ENCODE measurements at places on chromosomes 16 and 17.

- DNase-seq = no peak
Measured at GRCh38 chr16:79792664-79793351, 192.3 kb upstream of the MAF start.

- no peak for DNase-seq
Measured at GRCh38 chr17:48543107-48543853, 1.6 kb downstream of the HOXB2 start.

DNA sequence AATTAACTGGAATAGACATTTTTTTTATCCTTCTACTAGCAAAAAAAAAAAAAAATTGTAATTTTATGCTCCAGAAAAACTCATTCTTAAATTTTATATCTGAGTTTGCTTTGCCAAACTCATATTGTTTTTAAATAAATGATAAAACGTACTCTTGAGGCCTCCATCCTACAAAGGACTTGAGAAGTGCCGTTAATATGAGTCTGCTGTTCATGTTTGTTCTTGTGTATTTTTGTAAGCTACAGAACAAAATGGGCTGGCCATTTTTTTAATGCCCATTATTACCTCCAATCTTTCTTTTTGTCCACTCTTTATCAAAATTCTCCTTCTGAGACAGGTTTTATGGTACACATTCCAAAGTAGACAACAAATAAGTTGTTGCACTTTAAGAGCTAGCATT, 643.5 kb upstream of the SOX9 start:
- no peak for DNase-seq

DNA sequence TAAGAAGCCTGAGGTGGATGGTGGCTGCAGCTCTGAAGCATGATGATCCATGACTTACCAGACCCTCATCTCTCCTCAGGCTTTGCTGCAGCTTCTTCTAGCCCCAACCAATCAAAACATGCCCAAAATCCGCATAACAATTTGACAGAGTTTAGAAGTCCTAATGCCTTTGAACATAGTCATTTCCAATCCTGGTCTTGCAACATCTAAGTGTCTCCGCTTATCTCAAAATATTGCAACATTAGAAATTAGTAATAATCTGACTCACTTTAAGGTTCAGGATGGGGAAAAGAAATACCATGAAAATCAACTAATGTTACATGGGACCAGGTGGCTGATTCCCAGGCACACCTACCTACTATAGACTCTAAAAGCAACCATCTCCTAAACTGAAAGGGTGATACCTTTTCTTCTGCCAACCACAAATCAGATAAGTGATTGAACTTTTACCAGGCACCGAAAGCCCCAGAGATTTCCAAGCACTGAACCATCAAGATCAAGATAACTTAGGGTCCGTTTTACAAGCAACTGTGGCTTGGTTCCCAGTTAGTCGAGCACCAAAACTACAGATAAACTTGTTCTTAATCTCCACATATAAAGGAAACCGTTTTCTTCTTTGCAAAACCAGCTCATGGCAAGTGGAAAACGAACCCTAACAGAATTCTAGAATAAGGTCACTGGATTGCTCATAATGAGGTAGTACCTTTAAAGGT, 14.0 kb downstream of the ERN1 start:
- no peak for DNase-seq

- peak; percentile 83 for DNase-seq
Measured at GRCh38 chr17:82212331-82213250, at the start of gene CCDC57. Gene CCDC57, minus strand, starts transcription at chr17:82212842. Its CDS starts 10,898 bp downstream, at chr17:82201944.

DNA sequence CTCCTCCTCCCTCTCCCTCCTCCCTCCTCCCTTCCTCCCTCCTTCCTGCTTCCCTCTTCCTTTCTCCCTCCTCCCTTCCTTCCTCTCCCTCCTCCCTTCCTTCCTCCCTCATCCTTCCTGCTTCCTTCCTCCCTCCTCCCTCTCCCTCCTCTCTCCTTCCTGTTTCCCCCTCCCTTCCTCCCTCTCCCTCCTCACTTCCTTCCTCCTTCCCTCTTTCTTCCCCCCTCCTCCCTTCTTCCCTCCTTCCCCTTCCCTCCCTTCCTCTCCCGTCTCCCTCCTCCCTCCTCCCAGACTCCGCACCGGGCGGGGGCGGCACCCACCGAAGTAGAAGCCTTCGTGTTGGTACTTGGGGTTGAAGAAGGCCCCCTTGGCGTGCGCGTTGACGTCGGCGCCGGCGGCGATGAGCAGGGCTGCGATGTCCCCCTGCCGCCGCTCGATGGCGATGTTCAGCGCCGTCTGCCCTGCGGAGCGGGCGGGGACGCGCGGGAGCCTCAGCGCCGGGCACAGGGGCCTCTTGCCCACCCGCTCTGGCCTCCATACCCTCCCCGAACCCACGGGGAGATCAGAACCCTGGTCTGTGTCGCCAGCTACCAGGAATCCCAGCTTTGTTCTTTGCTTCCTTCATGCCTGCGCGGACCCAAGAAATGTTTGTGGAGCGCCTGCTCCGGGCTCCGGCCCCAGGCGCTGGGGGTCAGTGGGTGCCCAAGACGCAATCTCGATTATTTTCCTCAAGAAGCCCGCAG, 22.2 kb downstream of the TRPV3 start:
- peak; percentile 53 for DNase-seq

DNA sequence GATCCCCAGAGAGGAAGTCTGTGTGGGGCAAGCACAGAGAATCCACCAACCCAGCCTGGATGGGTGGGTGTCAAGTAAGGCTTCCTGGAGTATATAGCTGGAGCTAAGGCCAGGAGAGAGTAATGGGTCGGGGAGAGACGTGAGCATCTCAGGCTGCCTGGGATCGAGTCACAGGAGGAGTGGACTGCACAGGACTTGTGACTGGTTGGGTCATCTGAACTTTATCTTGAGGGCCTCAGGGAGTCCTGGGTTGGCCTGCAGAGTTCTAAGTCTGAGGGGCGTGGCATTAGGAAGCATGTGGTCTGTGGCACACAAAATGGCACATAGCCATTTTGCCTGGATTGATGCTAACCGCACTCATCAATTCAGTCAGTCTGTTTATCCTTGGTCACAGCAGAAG, 1.5 kb downstream of the PLA2G15 start:
- peak; percentile 55 for DNase-seq

DNA sequence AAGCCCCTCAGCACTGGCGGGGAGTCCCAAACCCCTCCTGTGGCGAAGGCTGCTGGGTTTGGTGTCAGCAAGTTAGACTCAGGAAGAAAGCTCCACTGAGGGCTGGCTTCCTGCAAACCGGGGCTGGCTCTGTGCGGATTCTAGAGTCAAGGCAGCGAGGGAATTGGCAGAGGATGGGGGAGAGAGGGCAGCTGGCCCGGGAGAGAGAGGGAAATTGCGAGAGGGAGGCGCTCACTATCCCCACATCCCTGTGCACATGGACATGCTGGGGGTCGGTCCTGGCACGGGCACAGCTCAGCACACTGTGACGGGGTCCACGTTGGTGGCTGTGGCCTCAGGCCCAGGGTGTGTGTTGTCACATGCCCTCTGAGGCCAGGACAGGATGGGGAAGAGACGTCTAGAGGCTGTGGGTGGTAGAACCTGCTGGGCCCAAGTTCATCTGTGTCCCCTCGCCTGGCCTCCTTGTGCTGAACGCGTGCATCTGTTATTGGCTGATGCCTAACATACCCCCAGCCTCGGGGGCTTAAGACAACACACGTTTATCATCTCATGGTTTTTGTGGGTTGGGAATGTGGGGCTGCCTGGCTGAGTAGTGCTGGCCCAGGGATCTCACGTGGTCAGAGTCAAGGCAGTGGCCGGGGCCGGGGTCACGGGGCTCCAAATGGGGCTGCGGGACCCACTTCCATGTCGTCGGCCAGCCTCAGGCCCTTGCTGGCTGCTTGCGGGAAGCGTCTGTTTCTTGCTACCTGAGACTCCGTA, 16.7 kb upstream of the JPH3 start:
- no peak for DNase-seq

- DNase-seq = peak; percentile 59
Measured at GRCh38 chr17:44842748-44843147, 4.9 kb upstream of the HIGD1B start.

DNA sequence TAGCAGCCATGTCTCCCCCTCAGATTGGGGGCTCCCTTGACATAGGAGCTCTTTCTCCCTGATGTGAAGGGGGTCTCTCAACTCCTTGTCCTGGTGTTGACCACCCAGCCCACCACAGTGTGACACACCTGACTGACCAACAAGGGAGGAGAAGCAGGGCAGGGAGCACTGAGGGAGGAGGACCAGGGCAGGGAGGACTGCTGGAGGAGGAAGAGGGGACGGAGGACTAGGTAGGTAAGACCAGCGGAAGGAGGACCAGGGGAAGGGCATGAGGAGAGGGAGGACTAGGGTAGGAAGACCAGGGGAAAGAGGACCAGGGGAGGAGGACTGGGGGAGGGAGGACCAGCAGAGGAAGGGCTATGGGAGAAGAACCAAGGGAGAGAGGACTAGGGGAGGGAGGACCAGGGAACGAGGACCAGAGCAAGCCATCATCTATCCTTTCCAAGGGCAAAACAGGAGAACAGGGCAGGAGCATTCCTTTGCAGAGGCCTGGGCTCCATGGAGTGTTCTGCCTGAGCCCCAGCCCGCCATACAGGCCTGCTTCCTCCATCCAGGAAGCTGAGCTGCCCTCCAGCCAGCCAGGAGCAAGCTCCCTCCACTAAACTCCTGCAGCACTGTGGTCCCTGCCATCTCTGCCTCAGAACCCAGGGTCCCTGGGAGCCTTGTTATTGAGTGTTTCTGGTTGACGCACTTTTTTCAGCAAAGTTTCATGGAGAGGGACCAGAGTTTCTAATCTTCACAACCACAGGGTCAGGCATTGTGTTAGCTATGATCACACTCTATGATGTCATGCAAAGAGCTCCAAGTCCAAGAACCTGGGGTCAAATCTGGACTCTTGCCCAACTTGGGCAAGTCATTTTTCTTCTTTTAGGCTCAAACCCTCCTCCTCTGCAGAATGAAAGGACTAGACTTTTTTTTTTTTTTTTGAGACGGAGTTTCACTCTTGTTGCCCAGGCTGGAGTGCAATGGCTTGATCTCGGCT, 15.4 kb upstream of the KRT17 start:
- DNase-seq = no peak

GRCh38 chr17:82278786-82279391, 5.4 kb upstream of the CSNK1D start:
- no peak for DNase-seq

DNA sequence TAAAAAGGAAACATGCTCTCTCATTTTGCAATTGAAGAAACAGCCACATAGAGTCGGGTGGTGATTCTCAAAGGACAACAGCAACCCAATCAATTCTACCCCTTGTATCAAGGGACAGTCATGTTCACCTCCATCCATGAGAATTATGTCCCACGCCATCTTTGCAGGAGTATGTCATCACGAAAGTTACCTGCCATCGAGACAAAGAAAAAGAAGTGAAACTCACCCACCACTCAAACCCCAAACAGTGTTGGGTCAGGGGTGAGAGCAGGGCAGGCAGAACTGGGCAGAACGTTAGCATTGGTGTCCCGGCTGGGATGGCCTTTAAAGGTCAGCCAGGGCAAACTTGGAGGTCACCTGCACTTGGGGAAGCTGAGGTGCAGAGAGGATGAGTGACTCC, 24.2 kb upstream of the HNF1B start:
- DNase-seq = no peak

DNA sequence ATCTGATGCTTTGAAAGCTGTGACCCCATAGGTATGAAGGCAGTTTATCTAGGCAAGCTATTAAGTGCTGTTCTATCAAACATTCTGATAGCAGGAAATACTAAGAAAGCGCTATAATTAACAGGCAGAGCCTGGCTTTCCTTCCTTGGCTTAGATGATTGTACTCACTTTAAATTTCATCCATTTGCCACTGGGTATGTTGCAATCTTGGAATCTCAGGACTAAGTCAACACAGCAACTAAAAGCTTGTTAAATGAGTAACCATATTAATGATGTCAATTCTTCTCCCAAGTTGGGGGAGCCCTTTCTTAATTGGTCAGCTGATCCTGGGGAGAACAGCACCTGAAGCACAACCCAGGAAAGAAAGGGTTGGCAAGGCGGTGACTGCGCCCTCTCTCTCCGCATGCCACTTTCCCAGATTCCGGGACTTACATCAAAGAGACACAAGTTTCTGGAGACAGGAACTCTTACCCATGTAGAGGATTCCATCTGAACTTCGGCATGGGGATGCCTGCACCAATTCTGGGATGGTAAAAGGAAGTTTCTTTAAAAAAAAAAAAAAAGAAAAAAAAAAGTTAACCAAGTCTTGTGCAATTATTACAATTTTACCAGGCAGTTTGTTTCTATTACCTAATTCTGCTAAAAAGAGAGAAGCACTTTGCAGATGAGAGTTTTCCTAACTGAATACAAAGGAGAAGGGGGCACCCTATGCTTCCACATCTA, 54.4 kb upstream of the ICAM2 start:
- DNase-seq = no peak

DNA sequence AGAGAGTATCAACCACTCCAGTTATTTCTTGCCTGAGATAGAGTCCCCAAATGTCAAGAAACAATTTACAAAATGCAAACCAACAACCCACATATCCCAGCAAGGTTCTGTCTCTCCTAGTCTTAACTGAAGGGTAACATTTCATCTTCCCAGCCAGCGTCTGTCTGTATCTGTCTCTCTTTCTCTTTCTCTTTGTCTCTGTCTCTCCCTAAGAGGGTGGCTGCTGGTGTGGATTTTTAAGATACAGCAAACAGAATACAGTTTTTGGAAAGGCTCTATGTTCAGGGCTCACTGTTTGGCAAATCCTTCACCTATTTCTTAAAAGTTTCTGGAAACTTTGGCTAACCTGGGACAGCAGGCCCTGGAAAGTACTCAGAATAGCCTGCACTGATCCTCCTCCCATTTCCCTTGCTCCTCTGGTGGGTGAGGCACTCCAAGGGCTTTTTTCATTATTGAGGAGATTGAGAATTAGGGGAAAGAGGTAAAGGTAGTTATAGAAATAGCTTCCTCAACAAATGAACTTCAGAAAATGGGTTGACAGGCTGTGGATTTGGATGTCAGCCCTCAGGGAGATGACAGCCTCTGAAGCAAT, 6.2 kb downstream of the HOXB4 start:
- DNase-seq = no peak

DNA sequence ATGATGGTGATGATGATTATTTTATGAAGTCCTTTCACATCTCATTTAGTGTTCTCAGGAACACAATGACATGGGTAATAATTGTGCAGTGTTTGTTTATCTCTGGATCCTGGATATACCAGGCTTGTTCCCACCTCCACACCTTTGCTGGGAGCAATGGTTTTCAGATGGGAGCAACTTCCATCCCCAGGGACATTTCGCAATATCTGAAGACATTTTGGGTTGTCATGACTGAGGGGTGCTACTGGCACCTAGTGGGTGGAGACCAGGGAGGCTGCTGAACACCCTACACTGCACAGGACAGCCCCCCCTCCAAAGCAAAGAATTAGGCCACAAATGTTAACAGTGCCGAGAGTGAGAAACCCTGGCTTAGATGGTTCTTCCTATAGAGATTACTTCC, 13.5 kb upstream of the SALL1 start:
- no peak for DNase-seq

DNA sequence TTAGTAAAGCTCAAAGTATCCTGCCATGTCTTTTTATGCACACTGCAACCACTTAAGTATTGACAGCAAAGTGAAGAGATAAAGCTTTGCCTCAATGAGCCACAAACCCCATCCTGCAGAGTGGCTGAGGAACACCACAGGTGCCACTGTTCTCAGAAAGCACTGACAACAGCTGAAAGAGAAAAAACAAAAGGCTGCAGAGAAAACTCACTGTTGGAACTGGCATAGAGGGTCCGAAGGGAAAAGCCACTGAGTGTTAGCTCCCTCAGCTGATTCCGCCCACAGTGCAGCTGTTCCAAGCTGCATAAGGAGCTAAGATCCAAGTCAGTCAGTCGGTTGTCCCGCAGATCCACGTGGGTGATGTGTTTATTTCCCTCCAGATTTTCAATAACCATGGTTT, 48.3 kb downstream of the PHLPP2 start:
- DNase-seq = no peak

All from heart left ventricle (tissue), 16 donors.